ENCODE measurements at places on chromosomes 11 and 22.

- no peak for DNase-seq
Measured at GRCh38 chr11:287821-288477, 977 bp upstream of the PGGHG start.

GRCh38 chr11:74681686-74682651, 49.3 kb downstream of the CHRDL2 start:
- no peak for DNase-seq

DNA sequence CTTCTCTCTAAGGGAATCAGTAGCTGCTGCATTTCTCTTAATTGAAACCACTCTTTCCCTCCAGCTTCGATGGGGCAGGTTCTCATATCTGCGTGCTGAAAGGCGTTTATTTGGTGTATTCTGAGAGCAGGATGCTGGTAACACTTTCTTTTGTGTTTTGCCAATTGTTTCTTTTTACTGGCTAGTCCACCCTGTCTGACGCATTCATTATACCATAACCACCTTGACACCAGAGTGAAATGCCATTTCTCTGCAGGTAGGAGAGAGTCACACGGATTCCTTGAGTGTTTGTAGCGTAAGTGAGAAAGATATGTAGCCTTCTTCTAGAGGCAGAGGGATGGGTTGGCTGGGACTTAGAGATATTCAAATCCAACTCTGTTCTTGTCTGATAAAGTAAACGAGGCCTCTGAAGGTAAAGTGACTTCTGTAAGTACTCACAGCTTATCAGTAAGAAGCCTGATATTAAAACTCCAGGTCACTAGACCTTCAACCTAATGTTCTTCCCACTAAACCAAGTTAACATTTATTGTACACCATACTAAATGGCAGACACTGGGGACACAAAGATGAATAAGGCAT, 21.4 kb downstream of the CD44 start:
- no peak for DNase-seq

GRCh38 chr11:80613655-80614054, 1172.8 kb upstream of the TENM4 start:
- DNase-seq: no peak

GRCh38 chr11:119356349-119357031, 10.0 kb upstream of the MFRP start:
- DNase-seq: peak; percentile 61

DNA sequence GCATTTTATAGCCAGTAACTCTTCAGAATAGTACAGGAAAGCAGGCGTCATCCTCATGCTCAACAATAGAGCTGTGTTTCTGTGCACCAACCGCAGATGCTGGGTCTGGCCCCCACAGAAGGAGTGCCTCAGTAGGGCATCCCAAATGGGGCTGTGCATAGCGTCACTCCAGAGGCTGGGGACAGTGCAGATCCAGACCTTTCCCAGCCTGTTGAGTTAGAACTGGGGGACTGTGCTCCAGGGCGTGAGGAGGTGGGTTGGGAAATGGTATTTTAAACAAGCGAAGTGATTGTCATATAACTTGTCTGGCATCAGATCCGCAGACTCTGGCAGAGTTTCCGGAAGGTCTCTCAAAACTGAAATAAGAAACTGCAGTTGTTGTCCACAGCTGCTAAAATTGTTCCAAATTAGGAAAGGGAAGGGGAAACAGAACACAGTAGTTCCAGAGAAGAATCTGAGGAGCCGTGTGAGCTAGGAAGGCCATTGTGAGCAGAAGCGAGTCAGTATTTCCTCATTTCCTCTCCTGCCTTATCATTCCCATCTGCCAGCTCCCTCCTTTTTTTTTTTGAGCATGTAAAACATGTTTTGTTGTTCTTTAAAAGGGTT, 52.2 kb downstream of the JAM3 start:
- no peak for DNase-seq

- peak; percentile 64 for DNase-seq
Measured at GRCh38 chr11:75275581-75275980, 35.0 kb downstream of the TPBGL start.

GRCh38 chr22:29253561-29254285, 14.1 kb downstream of the RHBDD3 start:
- DNase-seq: no peak

GRCh38 chr11:34639545-34639944, 18.7 kb downstream of the EHF start:
- DNase-seq: no peak

DNA sequence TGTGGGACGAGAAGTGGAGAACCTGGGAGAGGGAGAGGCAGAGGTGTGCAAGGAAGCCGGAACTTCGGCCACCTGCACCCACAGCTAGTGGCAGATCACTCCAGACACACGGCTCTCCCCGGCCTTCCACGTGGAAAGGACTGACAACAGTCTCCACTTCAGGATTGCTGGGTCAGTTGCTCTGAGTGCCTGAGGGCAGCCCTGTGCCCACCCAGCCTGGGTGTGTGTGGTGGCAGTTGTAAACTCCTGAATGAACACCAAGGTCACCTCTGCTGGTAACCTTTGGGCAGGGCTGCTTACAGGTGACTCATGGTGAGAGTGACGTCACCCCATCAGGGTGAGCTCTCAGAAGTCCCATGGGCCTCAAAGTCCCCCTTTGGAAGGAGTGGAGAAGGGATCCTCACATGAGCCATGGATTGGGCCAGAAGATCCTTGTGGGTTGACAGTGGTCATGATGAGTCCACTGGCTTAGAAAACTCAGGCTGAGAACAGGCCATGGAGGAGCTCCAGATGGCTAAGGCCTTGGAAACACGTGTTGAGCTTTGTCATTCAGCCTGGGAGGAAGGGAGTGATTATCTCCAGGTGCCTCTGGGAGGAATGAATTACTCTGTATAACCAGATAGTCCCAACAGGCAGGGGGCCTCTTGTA, 71.3 kb downstream of the BCR start:
- DNase-seq: no peak

DNA sequence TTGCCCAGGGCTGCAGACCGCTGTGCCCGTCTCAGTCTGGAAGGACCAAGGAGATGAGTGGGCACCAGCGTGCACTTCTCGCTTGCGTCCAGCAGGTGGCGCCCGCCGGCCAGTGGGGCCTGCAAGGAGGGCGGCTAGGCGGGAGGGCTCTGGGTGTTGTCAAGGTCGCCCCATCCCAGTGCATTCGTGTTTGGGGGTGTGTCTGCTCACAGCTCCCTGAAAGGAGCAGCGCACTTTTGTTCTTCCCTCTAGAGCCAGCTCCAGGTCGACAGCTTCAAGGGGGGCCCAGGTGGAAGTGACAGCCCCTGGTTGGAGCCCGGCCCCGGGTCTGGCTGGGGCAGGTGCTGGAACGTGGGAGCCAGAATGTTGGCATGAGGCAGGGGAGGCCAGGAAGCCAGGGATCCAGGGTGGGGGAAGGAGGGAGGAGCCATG, 23.4 kb upstream of the MPPED1 start:
- peak; percentile 58 for DNase-seq

- no peak for DNase-seq
Measured at GRCh38 chr11:10481560-10482349, 26.7 kb downstream of the AMPD3 start.

DNA sequence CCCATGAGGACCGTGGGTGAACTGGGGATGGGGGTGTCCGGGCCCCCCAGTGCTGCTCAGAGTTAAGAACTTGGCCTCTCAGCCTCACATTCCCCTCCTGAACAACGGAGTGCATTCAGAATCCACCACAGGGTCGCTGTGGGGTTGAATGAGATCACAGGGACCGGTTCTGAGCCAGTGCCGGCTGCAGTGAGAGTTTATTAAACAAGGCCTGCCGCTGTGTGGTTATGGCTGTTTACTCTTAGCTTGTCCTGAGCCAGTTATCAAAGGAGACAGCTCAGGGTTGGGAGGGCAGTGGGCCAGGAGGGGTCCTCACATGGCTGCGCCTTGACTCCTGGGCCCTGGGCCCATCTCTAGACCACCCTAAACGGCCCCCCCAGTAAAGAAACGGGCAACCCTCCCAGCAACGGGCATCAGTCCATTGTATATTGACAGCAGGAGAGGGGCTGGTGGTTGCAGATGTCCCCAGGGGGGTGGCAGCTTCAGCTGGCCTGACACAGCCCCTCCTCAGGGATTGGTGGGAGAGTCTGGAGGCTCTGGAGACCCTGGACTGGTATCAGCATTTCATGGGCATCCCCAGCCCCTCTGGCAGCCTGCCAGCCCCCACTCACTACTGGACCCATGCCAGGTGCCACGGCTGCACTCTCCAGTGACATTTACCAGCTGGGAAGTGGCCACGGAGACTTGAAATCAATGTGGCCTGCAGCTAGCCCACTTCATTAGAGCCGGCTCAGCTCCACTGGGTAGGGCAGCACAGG, 15.1 kb upstream of the CABP7 start:
- DNase-seq: no peak

- no peak for DNase-seq
Measured at GRCh38 chr22:20024225-20024624, 3.3 kb downstream of the TANGO2 start.

DNA sequence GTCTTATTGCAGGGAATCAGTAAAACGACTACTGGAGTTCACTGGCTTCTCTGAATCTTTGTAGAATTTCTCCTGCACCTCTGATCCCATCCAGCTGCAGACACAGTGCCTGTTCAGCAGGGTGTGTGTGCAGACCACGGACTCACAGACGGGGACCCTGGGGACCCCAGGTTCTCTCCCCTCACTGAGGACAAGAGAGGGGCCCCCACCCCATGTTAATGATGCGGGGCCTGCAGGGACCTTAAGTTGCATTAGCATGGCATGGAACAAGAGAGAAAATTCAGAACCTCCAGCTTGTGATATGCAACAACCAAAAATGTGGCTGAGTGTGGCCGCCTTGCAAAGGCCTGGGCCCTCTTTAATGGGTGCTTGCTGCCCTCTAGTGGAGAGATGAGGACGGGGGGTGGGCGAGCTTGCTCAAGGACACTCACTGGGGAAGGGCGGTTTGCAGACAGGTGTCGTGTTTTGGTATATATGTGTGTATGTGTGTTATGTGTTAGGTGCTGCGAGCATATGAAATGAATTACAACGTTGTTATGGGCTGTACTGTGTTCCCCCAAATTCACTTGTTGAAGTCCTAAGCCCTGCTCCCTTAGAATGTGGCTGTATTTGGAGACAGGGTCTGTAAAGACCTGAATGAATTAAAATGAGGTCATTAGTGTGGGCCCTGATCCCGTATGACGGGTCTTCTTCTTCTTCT, 84.4 kb upstream of the SEPTIN5 start:
- peak; percentile 85 for DNase-seq

- DNase-seq: no peak
Measured at GRCh38 chr11:74057249-74058151, 48.6 kb upstream of the UCP3 start.

GRCh38 chr11:6040874-6041273, 10.3 kb upstream of the OR56A1 start:
- DNase-seq: no peak

DNA sequence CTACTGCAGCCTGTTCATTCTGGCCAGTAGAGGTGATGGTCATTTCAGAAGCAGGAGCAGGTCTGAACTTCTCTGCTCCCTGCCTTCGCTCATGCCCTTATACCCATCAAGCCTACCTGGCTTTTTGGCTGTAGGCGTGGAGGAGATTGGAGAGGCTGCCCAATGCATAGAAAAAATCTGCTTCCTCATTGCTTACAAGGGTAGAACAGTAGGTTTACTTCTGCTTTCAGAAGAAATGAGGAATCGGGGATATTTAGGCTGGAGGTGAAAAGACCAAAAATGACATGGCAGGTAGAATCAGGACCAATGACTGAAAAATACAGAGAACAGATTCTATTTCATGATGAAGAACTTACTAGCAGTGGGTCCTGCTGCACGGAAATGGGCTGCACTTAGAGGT, 72.9 kb upstream of the YWHAH start:
- DNase-seq: no peak

GRCh38 chr11:73072935-73073481, 69.1 kb downstream of the FCHSD2 start:
- DNase-seq: no peak

- no peak for DNase-seq
Measured at GRCh38 chr22:50139843-50140415, 30.6 kb upstream of the PANX2 start.

GRCh38 chr22:45880716-45881523, 96.0 kb downstream of the WNT7B start:
- no peak for DNase-seq

GRCh38 chr11:120969993-120970392, 53.9 kb upstream of the TBCEL start:
- DNase-seq: no peak

DNA sequence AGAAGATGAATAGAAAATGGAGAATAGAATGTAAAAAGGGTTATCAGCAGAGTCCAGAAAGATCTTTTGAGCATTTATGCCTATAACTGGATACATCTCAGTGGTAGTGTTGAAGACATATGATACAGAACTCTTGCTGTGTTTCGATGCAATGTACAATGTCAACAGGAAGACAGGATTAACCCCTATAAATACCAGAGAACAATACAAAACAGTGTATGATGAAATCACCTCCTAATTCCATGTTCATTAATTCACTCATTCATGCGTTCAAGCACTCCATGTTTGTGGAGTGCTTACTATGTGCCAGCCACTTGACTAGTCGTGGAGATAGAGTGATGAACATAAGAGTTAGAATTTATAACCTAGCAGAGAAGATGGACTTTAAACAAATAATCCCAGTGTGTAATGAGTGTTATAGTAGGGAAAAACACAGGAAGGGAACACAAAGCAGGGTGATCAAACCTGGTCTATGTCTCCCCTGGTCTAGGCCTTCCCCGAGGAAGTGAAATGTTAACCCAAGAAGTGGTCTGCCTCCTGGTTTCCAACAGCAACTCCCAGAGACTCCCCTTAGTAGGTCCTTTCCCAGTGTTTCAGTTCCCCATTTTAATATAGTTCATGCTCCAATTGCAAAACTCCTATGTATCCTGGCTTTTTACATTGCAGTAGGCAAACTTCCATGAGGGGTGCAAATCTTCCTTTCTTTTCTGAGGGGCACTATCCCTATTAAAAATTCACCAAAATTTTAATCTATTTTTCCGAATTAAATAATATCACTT, 9.1 kb upstream of the SESN3 start:
- no peak for DNase-seq

DNA sequence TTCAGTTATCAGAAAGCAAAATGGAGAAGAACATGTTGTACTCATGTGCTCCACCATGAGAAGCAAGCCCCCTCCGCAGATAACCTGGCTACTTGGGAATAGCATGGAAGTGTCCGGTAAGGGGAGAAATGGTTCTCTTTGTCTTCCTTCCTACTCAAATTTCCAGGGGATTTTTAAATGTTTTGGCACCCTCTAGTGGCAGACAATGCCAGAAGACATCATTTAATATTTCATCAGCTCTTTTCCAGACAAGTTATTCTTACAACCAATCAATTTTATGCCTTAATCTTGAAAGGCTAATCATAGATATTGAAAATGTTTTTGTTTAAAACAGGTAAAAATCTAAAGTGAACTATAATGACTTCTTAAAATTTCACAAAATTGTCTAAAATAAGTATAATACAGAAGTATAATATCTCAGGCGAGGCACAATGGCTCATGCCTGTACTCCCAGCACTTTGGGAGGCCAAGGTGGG, 15.7 kb downstream of the CRTAM start:
- peak; percentile 49 for DNase-seq

GRCh38 chr11:10918275-10918674, 60.4 kb upstream of the ZBED5 start:
- no peak for DNase-seq

GRCh38 chr11:12377824-12378593, 638 bp downstream of the PARVA start:
- no peak for DNase-seq
